ENCODE measurements at places on chromosomes 12 and 14.

- no peak for DNase-seq
Measured at GRCh38 chr12:88052686-88053085, 23.5 kb upstream of the C12orf50 start.

DNA sequence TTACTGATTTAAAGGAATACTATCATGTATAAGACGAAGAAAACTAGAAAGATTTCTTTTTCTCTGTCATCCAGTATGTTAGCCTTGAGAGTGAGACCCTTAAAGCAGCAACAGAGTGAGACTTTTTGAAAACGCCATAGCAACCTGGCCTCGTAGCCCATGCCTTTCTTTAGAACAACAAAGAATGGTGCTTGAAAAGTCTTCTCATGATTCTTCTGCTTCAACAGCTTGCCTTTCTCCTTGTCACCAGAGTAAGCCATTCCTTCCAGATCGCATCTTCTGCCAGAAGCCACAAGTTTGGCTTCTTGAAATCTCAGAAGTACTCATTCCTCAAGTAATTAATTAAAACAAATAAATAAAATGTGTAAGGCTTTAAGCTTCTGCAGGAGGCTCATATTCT lies 109.3 kb downstream of the PDE3A start:
- DNase-seq: no peak

- DNase-seq: no peak
Measured at GRCh38 chr12:43347026-43347425, 205.0 kb downstream of the ADAMTS20 start.

DNA sequence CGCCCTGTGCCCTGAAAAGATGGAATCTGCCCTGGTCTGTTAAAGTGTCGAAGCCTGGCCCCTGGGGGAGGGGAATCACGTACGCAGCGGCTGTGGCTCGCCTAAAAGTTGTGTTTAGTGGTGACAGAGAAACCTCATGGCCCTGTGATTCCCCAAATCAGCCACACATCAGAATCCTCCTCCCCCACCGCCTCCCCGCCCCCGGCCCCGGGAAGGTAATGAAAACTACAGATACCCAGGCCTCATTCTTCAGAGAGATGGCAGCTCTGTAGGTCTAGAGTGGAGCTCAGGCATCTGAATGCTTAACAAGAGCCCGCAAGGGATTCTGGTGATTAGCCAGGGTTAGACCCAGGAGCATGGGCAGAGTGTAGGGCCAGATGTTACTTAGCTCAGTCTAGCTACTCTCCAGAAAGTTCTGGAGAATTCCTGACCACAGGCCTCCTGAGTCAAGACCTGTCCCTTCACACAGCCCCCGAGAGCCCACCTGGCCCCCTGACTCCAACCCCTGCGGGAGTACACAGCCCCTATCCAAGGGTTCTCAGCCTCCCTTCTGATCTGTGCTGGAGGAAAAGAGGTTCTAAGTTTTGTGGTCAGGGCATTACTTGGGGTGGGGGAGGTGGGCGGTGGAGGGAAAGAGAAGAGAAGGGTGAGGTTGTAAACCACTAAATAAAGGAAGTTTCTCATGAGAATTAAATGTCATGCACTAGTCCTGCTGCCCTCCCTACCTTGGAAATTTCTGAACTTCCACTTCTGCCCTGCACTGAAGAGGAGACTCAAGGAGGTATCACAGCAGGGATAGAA lies 114.8 kb downstream of the PLXNC1 start:
- DNase-seq: peak; percentile 32

GRCh38 chr14:63032641-63033040 lies 12.6 kb downstream of the KCNH5 start:
- DNase-seq: no peak

Measured in stimulated activated CD8-positive, alpha-beta memory T cell treated with anti-CD3 and anti-CD28 coated beads, Interleukin-12 subunit alpha, Interleukin-12 subunit beta, amount 100 ng/mL, for 1 hour (primary cell).